ENCODE measurements at places on chromosomes 7 and 10.

DNA sequence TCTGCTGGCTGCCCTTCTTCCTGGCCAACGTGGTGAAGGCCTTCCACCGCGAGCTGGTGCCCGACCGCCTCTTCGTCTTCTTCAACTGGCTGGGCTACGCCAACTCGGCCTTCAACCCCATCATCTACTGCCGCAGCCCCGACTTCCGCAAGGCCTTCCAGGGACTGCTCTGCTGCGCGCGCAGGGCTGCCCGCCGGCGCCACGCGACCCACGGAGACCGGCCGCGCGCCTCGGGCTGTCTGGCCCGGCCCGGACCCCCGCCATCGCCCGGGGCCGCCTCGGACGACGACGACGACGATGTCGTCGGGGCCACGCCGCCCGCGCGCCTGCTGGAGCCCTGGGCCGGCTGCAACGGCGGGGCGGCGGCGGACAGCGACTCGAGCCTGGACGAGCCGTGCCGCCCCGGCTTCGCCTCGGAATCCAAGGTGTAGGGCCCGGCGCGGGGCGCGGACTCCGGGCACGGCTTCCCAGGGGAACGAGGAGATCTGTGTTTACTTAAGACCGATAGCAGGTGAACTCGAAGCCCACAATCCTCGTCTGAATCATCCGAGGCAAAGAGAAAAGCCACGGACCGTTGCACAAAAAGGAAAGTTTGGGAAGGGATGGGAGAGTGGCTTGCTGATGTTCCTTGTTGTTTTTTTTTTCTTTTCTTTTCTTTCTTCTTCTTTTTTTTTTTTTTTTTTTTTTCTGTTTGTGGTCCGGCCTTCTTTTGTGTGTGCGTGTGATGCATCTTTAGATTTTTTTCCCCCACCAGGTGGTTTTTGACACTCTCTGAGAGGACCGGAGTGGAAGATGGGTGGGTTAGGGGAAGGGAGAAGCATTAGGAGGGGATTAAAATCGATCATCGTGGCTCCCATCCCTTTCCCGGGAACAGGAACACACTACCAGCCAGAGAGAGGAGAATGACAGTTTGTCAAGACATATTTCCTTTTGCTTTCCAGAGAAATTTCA, 1.7 kb downstream of the ADRB1 start:
- DNase-seq, result no peak

DNA sequence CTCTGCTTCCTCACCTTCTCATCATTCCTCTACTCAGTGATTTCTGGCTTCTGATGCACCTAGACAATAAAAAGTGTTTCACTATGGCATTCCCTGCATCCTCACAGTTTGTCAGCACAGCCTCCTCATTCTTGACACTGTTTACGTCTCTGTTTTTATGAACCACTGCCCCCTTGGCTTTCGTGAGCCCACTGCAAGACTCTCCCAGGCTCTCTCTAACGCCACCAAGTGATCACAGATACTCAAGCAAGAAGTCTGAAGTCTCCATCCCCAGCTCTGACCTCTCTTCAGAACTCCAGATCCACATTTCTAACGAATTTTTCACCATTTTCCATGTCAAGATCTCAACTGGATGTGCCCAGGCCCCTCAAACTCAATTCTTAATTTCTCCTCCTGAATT, 8.9 kb downstream of the SLC16A9 start:
- DNase-seq, result no peak

DNA sequence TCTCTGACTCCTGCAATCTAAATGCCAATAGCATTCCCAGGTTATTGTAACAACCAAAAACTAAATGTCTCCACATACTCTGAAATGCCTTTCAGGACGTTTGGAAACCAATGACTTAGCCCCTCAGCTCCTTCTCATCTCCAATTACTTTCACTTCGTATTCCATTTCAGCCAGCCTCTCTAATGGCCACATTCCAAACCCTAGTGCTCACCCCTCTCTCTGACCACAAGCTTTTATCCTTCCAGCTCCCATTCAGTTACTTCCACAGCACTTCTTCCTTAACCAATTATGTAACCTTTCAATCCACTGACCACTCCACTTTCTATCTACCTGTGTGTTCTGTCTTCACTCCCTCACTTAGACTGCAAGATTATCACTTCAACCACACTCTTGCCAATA, 4.3 kb downstream of the NOC3L start:
- DNase-seq, result peak; percentile 85

DNA sequence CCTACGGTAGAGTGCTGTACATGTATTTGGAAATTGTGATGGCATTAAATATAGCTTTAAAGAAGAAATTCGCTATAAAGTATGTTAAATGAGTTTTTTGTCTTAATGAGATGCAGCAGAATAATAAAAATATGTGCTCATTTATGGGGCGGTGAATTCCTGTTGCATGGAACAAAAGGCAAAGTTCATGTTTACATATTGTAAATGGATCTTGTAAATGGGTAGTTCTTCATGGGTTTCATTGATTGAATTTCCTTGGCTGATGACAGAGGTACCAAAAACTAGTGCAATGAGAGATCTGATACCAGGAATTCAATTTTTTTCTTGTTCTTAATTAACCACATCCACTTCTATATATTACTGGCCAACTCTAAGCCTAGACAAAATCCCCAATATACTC, 284.2 kb downstream of the SUGCT start:
- DNase-seq, result no peak
